ENCODE measurements at places on chromosomes 11 and 22.

DNA sequence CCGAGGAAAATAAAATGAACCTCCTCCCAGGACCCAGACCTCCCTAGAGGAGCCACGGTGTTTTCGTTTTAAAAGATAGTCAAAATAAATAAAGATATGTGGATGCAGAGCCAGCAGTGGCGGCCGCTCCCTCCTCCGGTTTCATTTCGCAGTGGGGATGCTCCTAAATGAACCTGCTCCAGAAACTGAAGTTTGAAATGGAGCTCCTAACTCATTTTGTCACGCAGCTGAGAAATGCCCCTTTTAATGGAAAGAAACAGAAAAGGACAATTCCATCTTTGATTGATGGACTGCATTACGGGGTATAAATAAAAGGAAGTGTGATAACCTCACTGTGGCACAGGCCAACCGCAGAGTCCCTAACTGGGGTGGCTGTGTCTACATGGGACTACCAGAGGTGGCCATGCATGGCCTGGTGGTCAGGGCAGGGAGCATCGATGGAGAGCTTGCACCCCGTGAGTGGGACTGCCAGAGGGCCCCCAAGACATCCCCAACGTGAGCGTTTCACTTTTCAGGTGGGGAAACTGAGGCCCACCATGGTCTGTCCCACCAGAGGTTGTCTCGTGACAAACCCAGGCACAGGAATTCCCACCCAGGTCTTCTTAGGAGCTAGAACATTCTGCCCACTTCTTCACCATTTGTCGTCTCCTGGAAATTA is 426.6 kb downstream of the BRD1 start:
- no peak for DNase-seq

- no peak for DNase-seq
These were observed 311.0 kb downstream of the BUD13 start for GRCh38 chr11:116461789-116462188.

- no peak for DNase-seq
These were observed 2.0 kb upstream of the ZNF195 start for GRCh38 chr11:3380706-3381545.

DNA sequence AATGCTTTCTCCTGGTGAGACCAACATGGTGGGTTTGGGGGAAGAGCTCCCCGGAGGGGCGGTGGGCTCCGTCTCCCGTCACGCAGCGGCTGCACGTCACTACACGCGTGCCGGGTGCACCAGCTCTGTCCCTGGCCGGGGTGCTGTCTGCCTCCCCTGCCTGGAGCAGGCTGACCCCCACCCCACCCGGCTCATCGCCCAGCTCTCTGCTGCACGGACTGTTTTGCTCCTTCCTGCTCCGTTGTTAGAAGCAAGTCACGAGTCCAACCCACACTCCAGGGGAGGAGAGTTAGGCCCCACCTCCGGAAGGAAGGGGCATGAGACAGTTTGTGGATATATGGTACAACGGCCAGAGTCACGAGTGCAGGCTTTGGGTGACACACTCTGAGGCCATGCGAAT is 364.9 kb downstream of the BRD1 start:
- peak; percentile 34 for DNase-seq

GRCh38 chr11:121589946-121590537 is 137.3 kb upstream of the SORL1-AS1 start:
- peak; percentile 56 for DNase-seq
